ENCODE measurements at places on chromosomes 13 and 19.
A peak's percentile ranks its signal among the peaks of the same experiment; 100 is the strongest.

DNA sequence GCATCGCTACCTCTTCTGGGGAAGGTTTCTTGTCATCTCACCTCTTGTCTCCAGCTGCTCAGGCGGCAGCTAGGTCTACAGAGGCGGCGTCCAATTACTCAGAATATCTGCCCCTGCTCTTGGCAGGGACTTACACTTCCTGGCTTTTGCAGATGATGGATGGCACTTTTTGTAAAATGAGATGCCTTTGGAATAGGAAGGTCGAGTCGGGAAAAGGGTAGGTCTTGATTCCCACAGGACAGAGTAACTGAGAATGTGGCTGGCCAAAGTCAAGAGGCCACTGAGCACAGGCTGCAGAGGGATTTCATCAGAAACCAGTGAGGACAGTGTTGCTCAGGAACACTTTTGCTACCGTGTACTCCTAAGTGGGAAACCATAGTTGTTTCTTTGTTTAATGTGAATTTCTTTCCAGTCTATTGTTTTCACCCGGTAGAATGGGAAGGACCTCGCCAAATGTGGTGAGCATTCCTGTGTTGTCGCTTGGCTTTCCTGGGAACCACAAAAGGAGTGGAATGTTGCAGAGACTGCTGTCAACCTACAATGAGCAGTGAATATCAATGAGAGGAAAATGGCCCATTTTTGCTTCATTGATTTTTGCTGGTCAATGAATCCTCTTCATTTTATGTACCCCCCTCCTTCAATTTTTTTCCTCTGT, 383.7 kb downstream of the HS6ST3 start:
- DNase-seq = no peak

GRCh38 chr13:39855236-39855635, 199.8 kb downstream of the COG6 start:
- no peak for DNase-seq

DNA sequence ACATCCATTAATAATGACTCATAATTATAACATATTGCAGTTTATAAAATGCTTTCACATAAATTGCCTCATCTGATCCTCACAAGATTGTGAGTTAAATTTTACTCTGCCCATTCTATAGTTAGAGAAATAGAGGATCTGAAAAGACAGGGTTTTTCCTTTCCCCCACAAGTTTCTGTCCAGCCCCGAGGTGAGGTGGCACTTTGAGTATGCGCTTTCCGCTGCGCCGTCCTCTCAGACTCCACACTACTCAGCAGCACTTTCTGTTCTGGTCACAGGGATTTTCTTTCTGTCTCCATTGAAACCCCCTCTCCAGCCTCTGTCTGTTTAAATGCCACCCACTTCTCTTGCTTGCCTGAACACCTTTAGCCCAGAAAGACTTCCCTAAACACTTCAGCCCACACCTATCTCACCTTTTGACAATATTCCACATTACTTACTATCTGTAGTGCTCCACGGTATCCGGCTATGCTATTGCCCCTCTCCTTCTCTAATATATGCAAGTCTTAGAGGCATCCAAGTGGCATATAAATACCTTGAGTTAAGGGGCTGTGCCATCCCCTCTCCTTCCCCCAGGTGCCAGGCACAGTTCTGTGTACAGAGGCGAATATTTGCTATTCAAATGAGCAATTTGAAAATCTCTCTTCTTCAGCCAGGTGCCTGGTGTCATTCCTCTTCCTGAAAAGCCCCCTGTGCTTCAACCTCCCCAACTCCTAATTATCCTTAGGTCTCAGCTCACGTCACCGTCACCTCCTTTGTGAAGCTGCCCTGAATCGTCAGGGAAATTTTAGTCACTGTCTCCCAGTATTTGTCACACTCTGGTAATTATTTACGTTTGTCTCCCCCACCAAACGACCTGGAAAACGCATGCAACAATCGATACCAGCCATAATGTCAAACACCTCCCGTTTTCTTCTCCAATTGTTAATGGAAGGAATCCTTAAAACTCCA, 268.7 kb downstream of the NHLRC3 start:
- DNase-seq = no peak

- DNase-seq = no peak
These were observed 64.1 kb downstream of the CCNE1 start for GRCh38 chr19:29875931-29876330.

GRCh38 chr19:11496391-11497163, 9.1 kb downstream of the ZNF653 start:
- DNase-seq = peak; percentile 77

GRCh38 chr19:33273065-33273736, 29.1 kb downstream of the CEBPA start:
- no peak for DNase-seq

GRCh38 chr19:960020-960419, 24.1 kb upstream of the WDR18 start:
- no peak for DNase-seq

- DNase-seq = no peak
These were observed 1686.7 kb upstream of the MIR17HG start for GRCh38 chr13:89660752-89661151.

GRCh38 chr13:27171244-27171826, at the start of gene USP12:
USP12 (minus strand) TSS chr13:27171811; CDS start chr13:27171639, 172 bp downstream.
- DNase-seq = peak; percentile 63

- DNase-seq = no peak
These were observed 50.4 kb downstream of the RASA3 start for GRCh38 chr13:114081761-114082681.

DNA sequence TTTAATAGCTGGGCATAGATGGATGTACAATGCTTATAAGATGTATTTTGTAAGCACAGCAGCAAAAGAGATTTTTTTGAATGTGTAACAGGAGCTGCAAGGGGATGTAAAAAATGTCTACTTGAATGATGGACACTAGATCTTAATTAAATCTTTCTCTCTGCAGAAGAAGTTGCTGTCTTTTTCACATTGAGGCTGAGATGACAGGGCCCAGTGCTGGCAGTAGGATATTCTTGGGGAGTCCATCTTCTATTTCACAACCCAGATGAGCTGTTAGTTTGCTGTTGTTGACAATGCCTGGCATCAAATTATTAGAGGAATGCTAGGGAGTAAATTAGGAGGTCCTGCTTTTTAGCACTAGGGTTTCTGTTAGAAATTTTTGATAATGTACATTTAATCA, 698.7 kb downstream of the SLITRK5 start:
- no peak for DNase-seq

DNA sequence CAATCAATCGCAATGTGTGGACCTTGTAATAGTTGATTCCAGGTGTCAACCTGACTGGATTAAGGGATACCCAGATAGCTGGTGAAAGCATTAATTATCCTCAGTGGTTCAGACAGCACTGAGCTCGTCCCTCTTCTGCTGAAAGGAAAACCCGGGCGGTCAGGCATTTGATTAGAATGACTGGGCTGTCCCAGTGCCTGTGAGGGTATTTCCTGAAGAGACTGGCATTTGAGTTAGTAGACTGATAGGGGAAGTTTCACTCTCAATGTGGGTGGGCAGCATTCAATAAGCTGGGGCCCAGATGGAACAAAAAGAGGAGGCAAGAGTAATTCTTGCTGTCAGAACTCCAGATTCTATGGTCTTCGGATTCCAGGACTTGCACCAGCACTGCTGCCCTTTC, 31.9 kb downstream of the KPNA3 start:
- DNase-seq = no peak

GRCh38 chr13:76226941-76227340, 590.8 kb downstream of the LMO7 start:
- DNase-seq = no peak

- DNase-seq = no peak
These were observed 260.0 kb downstream of the COG6 start for GRCh38 chr13:39915418-39915817.

- DNase-seq = no peak
These were observed 334.0 kb downstream of the SPRY2 start for GRCh38 chr13:80006940-80007339.

- no peak for DNase-seq
These were observed 7.3 kb upstream of the PLIN4 start for GRCh38 chr19:4525563-4526002.

DNA sequence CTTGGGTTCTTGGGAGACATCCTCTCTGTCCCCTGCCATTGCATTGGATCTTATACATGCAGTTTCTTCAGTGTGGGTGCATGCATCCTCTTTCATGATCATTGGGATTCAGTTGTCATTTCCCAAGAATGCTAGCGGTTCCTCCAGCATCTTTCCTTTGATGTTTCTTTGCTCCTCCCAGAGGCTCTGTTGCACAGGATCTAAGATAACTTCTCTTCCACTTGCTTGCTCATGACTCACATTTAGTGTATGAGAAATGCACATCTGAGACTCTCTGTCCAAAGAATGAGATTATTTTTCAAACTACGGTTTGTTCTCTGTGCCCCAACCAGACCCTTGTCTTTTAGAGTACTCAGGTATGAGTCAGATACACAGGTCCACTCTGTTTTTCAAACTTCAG, 197.1 kb downstream of the NDFIP2 start:
- DNase-seq = no peak

DNA sequence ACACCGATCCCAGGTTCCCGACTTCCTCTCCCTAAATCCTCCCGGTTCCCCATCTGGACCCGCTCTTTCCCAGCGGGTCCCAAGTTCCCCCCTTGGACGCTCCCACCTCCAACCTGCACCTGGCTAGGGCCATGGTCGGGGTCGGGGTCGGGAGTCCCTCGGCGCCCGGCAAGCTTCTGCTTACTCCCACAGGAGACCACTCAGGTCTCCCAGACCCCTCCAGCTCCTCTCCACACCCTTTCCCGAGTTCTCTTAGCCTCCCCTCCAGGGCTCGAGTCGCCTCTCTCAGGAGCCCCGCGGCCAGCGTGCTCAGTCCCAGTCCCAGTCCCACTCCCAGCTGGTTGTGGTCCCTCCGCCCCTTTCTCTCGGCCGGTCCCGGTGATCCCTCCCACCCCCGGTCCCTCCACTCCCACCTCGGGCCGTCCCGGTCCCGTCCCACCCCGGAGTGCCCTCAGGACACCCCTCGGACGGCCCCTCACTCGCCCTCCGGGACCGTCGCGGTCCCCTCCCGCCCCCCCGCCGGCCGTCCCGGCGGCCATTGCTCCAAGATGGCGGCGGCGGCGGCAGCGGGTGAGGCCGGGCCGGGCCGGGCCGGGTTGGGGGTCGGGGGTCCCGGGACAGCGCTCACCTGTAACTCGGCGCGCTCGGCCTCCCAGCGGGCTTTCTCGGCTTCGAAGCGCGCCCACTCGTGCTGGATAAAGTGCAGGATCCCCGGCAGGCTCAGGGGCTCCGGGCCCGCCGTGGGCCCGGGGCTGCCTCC, at the start of gene FKRP:
TSS of gene FKRP (plus strand) at position 537 of the 760 bp plus-strand sequence. CDS start 9,394 bp downstream, outside the sequence.
- DNase-seq = peak; percentile 36

GRCh38 chr19:29515233-29515619, 10.6 kb upstream of the VSTM2B start:
- DNase-seq = no peak

DNA sequence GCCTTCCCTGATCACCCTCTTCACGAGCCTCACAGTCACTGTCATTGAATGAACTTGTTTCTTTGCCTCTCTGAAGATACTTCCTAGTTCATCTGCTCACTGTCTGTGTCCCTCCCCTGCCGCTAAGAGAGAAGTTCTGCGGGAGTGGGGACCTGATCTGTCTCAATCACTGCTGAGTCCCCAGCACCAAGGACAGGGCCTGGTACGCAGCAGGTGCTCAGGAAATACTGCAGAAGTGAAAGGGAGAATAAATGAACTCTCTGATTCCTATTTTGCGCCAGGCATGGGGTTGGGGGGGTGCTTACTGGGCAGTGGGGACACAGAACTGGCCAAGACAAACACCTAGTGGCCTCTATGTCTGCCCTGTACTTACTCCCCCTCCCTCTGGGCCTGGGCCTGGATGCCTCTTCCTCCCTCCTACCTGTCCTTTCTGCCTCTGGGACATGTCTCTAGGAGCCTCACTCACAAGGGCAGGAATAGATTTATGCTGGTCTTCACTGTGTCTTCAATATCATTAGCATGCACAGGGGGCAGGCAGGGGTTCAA, 17.5 kb downstream of the FCGBP start:
- peak; percentile 29 for DNase-seq

GRCh38 chr13:28743499-28744083, 24.8 kb upstream of the SLC46A3 start:
- no peak for DNase-seq

GRCh38 chr13:111076155-111077013, 38.7 kb upstream of the ARHGEF7 start:
- DNase-seq = no peak

DNA sequence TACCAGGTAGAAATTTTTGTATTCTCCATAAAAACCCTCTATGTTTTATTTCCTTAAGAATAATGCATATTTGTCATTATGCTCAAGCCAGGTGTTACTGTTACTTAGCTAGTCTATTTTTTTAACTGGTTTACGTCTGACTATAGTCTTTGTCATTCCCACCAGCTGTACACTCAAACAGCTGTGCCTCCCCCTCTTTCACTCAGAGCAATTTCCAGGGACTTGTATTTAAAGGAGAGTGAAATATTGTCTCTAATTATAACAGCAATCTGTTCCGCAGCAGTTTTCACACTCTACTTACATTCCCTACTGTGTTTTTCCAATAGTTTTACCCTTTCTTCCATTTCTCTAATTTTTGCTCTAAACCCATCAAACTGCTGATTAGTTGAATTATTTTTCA, 813.6 kb upstream of the MIR17HG start:
- DNase-seq = no peak

- no peak for DNase-seq
These were observed 8.2 kb downstream of the LATS2 start for GRCh38 chr13:21053231-21053630.

- DNase-seq = no peak
These were observed 51.5 kb downstream of the BICRA start for GRCh38 chr19:47660435-47660832.

DNA sequence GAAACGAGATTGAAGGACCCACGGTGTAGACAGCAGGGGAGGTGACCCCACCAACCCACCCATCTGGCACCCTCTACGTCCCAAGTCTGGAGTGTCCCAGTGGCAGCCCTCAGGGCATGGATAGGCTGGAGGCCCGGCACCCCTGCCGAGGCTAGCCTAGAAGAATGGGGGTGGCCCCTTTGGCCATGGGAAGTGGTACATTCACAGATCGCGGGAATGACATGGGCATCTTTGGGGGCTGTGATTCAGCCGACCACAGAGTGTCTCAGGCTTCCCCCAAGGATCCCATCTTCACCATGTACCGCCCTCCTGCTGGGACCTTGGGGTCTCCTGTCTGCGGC, 11.3 kb upstream of the MKNK2 start:
- no peak for DNase-seq

DNA sequence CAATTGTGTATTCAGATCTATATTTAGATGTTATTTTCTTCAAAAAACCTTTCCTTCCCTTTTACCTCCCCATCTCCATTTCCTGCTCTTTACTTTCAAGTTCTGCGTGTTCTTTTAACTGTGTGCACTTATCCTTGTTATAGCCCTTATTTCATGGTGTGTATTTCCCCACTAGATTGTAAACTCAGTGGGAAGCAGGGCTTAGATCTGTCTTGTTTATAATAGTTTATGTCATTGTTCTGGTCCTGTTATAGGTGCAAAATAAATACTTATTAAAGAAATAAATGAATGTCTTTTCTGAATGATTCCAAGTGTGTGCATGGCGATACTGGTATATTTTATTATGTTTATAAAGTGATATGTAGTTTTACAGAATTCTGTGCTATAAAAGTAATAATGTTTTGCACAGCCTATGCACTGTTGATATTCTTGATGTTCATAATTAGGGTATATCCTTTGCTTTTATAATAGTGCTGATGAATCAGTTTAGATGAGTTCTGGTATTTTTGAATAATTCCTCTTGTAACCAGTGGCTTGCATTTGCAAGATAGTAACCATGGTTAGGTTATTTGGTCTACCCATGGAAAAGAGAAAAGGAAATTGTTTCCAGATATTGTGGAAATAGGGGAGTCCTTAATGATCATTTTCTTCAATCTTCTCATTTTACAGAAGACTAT, 12.1 kb downstream of the NDFIP2 start:
- DNase-seq = no peak

Measured in OCI-LY7 (cell line).